Hypothalamus (tissue), 51 donors: ENCODE measurements at places on chromosomes 13 and 19.

DNA sequence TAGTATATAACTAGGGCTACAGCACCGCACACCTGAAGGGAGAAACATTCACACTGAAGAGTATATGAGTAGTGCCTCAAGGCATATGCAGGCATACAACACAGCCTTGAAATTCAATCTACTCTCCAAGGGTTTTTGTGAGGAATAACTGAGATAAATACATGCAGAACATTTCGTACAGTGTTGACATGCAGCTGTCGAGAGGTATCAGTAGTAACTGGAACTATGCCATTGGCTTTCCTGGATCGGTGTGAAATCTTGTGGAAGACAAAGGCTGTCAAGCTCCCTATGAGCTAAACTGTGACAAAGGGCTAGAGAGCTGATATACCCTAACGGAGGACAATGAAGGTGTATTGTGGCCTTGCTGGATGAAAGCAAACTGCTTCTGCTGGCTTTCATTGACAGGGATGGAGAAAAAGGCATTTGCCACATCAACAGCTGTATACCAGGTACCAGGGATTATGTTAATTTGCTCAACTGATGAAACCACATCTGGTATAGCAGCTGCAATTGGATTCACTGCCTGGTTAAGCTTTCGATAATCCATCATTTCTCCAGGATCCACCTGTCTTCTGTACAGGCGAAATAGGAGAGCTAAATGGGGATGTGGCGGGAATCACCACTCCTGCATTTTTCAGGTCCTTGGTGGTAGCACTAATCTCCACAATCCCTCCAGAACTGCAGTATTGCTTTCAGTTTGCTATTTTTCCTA lies 16.3 kb downstream of the MTRF1 start:
- no peak for DNase-seq

DNA sequence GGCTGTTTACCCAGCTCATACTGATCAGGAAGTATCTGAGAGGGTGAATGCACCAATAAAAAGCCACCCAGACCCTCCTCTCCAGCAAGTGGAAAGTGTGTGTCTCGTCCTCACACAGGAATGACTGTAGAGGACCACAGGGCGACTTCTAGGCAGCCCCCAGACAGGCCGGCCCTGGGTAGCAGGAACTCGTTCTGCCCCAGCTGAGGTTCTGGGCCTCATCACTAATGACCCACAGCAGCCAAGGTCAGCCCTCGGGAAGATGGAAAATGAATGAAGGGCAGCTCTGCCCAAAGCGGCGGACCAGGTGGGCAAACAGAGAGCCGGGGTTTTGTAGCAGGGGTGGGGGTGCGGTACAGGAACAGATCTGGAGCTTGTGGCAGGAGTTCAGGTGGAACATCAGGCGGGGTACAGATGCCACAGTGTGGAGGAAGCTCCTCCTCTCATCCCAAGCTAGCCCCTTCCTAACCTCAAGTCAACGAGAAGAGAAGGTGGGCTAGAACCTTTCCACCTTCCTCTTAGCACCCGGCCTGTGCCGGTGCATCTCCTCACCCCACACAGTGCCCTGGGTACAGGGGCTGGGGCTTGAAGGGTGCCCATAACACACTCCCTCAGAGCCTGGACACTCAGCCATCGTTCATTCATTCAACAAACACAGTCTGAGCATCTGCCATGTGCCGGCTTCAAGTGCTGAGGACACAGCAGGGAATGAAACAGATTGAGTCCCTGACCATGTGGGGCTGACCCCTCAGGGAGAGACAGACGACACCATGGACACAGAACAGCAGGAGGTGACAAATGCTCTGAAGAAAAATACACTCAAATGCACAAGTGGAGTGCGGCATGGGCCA lies 36.2 kb downstream of the RFX2 start:
- no peak for DNase-seq

DNA sequence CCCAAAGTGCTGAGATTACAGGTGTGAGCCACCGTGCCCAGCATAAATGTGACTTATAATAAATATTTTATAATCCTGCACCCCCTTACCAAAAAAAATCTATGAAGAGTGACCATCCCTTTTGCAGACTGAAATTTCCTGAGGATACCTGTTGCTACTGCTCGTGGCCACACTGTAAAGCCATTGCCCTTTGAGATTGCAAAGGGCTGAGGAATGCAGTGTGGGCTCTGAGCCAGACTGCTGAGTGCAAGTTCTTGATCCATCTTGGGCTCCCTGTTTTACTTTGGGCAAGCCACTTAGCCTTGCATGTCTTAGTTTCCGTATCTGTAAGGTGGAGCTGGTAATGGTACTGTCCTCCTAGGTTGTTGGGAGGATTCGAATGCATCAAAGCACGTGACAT lies 23.4 kb downstream of the SIPA1L3 start:
- no peak for DNase-seq

GRCh38 chr13:21595546-21595822 lies 8.5 kb downstream of the MICU2 start:
- DNase-seq = no peak

DNA sequence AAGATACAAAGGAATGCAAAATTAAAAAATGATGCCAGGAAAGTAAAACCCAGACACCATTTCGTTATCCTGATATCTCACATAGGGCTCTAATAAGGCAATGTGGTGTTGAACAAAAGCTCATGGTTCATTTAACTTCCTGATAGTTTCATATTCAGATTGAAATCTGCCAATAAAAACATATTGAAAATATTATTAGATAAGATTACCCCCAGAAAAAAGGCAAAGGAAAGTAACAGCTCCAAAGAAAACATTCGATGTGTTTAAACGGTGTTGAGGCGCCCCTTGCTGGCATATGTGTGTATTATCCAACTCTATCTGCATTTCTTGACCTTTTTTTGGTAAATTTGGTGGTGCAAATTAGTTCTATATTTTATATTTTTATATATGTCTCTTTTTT lies 75.9 kb downstream of the ESD start:
- DNase-seq = peak; percentile 21

DNA sequence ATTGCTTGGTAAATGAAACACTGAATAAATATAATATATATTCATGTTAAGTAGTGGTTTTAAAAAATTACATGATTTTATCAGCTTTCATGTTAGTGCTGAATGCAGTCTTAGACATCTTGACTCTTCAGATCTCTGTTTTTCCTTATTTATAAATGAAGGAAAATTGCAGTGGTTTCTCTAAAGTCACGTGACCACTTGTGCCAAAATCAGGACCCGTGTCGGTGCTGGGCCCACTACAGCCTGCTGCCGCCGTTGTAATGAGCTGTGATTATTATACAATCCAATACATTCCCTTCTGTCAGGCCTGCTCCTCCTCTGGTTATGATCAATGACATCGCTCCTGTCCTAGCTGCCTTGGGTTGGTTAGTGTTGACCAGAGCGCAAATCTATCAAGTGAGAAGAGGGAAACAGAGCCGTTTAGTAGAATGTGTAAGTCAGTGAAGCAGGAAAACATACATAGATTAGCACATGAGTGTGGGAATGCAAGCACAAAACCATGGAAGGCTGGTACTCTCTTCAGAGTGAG lies 88.2 kb downstream of the AKAP11 start:
- DNase-seq = no peak
